NCI-H2029 treated with DMSO at 0.1 percent for 48 hours (cell line): ENCODE measurements at places on chromosomes 6 and 20.

- no peak for DNase-seq
These were observed 70.4 kb downstream of the FYN start for GRCh38 chr6:111802720-111803330.

- no peak for DNase-seq
These were observed 21.4 kb upstream of the ULBP3 start for GRCh38 chr6:150090328-150090727.

- DNase-seq = no peak
These were observed 11.5 kb upstream of the CDKN1A start for GRCh38 chr6:36666826-36667591.

DNA sequence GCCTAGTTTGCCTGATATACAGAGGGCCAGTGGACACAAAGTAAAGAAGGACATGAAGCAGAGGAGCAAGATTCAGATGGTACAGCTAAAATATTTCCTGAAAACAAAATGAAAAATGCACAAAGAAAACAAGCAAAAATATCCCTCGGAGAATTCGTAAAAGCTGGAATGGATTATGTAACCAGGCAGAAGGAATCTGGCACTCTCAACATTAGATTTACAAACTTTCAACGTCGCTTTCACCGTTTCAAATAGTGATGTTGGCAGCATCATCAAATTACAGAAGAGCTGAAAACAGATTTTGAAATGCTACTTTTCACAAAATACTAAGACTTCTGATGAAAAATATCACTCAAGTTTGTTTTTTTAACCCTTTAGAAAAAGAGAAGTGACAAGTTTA lies 11.7 kb downstream of the SMLR1 start:
- no peak for DNase-seq

- DNase-seq = no peak
These were observed 28.4 kb downstream of the MAP3K5 start for GRCh38 chr6:136763716-136764516.

GRCh38 chr20:59824711-59825562 lies 108.5 kb downstream of the SYCP2 start:
- DNase-seq = no peak
